ENCODE measurements at places on chromosomes 5 and 9.

DNA sequence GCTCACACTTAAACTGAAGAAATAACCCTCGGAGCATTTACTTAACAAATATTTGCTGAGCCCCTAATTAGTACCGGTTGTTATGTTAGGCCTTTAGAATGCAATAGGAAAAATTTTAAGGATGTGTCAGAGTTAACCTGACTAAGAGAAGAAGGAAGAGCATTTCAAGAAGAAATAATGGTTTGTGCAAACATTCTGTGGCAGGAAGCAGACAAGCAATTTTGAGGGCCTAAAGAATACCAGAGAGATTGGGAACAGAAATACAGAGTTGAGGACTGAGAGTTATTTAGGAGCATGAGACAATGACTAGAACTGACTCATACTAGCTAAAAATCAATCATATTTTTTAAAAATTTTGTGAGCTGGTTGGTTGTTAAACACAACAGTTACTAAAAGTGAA, 218.8 kb downstream of the PRR16 start:
- DNase-seq = no peak

DNA sequence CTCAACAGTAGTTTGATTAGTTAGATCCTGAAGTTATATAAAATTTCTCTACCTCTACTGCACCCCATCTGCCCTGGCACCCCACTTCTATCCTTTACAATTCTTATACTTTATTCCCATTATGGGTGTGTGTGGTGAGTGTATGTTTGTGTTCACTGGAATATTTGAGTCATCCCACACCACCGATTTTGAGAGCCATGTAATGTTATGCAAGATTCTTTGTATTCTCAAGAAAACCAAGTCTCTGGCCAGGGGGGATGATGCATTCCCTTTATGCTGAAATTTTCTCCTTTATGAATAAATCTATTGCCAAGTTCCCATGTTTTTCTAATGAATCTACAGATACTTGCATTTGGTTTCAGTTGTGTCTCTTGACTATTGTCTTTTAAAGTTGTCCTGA, 266.8 kb downstream of the ARHGEF28 start:
- DNase-seq = no peak

DNA sequence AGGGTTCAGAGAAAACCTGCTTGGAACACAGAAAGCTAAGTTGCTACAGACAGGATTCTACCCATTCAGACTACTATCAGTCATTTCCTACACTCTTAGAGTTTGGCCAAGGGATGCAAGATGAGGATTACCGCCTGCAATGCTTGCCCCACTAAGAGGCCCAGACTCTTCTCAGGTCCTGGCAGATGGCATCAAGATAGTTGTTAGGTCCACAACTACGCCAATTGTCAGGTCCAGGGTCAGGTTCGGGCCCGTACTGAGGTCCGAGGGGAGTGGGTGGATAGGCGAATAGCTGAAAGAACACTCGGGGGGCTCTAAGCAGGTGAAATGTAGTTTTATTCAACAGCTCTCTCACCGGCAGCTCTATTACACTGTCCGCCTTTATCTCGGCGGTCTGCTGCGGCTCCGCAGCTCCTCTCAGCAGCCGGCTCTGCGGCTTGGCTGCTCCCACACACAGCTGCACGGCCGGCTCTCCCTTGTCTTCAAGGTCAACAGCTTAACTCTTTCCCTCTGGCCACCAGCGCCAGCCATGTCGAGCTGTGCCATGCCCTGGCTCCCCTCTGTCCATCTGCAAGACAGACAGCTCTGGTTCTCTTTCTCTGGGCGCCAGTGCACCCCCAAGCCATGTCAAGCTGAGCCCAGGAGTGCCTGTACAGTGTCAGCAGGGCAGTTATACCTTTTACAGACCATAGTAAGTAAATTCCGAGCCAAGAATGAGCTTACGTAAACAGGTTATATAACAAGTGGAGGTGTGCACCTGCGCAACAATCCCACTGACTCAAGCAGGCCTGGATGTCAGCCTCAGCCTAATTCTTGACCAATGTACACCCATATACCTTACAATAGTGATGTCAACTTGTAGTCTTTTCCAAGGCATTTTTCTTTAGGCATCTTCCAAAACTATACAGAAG, 24.0 kb downstream of the ENC1 start:
- no peak for DNase-seq

- no peak for DNase-seq
Measured at GRCh38 chr9:92438900-92439526, 14.7 kb upstream of the OMD start.

- DNase-seq = no peak
Measured at GRCh38 chr5:61322738-61323725, 9.0 kb upstream of the ZSWIM6 start.

DNA sequence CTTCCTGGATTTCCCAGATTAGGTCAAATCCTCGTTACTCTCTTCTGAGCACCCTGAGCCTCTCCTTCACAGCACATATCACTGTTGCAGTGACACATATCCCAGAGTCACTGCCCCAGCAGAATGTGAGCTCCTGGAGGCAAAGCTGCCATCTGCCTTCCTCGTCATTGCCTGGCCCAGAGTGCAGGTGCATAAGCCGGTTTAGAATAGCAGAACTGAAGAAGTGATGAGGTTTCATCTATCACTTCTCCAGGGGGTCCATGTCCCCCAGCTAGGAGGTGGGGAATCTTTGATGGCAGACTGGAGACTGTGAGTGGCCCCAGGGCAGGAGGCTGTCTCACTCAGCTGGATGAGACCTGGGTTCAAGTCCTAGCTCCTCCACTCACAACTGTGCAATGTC, 25.8 kb downstream of the NIPAL4 start:
- DNase-seq = no peak

DNA sequence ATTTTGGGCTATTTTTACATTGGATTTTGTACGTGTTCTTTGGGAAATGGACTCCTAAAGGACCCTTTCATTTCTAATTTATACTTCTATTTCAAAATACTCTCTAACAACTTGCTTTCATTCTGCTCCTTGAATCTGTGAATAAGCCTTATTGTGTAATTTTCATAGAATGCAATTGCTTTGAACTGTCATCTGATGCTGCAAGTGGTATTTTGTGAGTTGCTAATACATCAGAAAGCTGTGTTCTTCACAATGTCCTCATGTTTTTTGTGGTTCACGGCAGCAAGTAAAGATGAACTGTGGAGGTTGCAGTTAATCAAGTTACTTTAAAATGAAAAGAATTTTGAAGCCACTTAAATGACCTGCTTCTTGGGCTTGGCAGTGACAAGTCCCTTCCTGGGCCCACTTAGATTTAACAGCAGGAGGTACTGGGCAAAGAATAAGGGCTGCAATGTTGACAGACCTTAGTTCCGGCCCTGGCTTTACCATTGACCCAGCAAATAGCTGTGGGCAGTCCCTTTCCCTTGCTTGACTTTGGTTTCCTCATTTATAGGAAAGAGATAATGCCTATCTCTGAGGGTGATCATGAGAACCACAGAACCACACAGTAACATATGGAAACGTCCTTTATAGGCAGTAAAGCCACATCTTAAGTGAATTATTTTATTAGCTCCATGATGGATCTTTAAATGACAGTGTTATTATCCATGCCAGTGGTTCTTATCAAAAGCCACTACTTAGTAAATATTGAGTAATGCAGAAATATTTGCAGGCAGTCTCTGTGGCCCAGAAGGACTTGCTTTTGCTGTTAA, 54.8 kb downstream of the IQGAP2 start:
- DNase-seq = no peak

DNA sequence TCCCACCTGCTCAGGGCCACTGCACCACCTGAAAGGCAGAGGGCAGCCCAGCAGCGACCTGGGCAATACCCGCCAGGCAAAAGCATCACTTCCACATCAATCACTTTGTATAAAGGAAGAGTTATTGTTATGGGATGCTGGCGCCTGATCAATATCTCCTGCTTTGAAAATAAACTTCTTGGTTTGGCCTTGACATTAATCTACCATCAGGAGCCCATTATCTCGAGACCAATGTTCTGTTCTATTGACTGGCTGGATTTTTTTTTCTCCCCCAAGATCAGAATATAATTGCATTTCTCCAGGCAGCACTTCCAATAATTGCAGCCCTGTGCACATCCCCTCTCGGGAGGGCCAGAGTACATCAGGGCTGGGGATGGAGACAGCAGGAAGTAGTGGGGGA, 44.4 kb upstream of the SAP30L start:
- DNase-seq = no peak

- DNase-seq = no peak
Measured at GRCh38 chr5:79962575-79963222, 28.4 kb downstream of the MTX3 start.

DNA sequence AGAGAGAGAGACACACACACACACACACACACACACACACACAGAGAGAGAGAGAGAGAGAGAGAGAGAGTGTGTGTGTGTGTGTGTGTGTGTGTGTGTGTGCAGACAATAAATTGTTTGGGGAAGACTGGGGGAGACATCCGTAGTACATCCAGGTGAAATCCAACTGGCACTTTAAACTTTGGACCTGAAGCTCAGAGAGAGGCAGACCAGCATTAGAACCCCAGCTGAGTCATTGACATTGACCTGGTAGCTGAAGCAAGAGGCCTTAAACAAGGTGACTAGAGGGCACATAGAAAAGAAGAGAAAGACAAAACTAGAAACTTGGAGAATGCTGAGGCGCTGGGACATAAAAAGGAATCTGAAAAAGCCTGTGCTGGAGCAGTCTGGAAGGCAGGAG, 251.5 kb downstream of the CRB2 start:
- no peak for DNase-seq

DNA sequence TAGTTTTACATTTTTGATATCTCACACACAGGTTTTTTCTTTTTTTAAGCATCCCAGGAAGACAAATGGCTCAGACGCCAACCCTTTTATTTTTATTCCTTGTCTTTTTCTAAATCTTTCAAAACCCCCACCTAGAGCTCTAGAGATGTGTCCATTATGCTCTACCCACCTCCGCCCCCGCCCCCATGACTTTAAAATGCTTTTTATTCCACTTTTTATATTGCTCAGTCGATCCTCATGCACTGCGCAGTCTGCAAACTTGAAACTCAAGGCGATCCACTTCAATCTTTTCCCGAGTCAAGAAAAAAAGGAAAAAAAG, 411 bp upstream of the MAT2B start:
- DNase-seq = no peak

DNA sequence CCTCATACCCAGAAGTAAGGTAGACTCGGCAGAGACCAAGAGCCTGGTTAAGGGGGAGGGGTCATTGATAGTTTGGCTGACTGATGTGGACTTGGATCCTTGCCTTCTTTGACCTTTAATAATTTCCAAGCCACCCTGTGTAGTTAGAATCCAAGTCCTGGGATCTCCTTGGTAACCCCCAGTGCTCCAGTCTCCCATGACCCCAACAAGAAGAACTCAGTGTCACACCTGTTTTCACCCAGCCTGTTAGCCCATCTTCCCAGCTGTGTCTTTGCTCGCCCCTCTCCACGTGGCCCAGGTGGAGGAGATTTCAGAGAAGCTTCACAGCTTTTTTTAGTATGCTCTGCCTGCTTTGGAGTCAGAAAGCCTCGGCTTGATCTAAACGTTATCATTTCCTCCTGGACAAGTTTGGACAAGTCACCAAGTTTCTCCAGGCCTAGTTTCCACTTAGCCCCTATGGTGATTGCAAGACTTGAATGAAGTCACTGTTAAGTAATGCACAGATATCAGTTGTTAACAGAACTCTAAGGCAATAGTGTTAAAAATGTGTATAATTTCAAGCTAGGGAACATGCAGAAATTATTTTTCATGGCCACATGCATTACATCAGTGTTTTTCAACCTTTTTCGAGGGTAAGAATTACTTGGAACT, 170.0 kb downstream of the TMEM38B start:
- DNase-seq = no peak

DNA sequence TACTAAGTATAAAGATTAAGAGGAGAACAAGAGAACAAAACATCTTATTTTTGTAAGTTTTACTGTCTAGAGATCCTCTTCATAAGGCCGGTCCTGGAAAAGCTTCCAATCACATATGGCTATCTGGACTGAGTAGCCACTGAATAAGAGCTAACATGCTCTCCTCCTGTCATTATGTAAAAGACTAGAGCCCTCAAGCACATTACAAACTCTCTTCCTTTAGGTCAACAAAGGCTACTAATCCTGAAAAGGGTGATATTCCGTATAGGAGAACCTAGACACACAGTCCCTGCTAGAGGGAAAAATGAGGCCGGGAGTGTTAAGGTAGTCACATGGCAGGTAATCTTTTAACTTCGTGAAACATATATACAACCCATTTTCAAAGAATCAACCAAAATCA, 665.6 kb downstream of the EFNA5 start:
- DNase-seq = no peak

DNA sequence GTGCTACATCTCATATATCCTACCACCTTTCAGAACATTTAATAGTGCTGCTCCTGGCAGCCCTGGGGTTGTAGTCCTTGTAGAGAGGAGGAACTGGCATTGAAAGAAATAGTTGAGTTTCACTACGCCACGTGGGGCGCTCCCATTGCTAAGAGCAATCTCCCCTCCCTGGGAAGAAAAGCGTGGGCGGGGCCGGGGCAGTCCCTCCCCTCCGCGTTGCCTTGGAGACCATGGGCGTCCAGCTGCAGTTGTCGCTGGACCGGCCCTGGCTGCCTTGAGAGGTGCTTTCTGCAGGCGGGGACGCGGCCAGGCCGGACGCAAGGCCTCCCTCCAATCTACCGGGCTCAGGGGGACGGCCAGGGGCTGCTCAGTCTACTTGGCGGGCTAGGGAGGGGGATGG, 368 bp upstream of the CCDC180 start:
- DNase-seq = no peak

DNA sequence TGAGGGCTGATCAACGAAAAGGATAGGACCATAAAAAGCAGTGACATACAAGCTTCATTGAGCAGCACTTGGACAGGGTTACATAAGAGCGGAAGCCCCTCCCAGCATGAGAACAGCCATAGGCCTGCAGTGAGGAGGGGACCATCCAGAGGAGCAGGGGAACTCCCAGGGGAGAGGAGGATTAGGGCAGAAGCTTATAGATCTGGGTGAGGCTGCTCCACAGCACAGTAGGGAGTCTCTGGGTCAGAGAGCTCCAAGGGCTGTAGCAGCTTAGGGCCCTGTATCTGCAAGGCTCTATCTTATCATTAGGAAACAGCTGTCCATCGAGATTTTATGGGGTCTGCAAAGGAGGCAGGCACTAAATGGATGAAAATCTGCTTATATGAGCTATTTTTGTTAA, 186.6 kb downstream of the DOCK8 start:
- no peak for DNase-seq

GRCh38 chr9:101465326-101465915, 29.8 kb upstream of the ALDOB start:
- no peak for DNase-seq

GRCh38 chr5:67957374-67957773, 258.2 kb upstream of the PIK3R1 start:
- DNase-seq = no peak

Data from NCI-H345 (cell line).